ENCODE measurements at places on chromosomes 6 and 20.

DNA sequence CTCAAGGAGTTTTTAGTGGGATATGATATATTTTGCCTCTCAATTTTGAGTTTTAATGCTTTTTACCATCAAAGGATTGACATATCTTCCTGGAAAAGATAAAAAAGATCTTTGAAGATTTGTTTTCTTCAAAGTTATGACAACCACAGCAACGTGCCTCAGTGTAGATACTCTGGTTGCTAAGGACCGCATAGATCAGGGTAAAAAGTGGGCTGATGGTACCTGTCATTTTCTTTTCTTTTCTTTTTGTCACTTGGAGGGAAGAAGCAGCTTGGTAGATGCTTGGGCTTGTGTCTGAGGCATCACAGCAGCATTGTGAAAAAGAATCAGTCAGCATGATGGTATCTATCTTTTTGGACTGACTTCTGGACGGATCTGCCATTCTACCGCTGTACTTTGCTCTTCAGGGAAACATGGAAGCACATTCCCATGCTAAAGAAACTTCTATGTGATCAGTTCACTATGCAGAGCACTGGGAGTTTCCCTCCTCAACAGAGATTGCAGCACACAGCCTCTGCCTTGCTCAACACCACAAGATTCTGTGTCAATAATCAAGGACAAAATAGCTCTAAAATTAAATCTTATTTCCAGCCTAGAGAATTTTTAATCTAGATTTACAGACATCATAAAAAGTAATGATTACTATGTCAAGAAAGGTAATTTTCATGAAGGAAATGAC, 54.8 kb upstream of the SGK1 start:
- DNase-seq: no peak

GRCh38 chr6:153989989-153990388, 49.1 kb upstream of the OPRM1 start:
- DNase-seq: no peak

- no peak for DNase-seq
Measured at GRCh38 chr6:117568247-117568646, 34.1 kb downstream of the GOPC start.

- DNase-seq: no peak
Measured at GRCh38 chr20:8633366-8633765, 435.5 kb upstream of the PLCB4 start.

- DNase-seq: no peak
Measured at GRCh38 chr6:169933839-169934698, 182.6 kb downstream of the ERMARD start.

GRCh38 chr6:158717341-158718330, 67.8 kb downstream of the SYTL3 start:
- no peak for DNase-seq

DNA sequence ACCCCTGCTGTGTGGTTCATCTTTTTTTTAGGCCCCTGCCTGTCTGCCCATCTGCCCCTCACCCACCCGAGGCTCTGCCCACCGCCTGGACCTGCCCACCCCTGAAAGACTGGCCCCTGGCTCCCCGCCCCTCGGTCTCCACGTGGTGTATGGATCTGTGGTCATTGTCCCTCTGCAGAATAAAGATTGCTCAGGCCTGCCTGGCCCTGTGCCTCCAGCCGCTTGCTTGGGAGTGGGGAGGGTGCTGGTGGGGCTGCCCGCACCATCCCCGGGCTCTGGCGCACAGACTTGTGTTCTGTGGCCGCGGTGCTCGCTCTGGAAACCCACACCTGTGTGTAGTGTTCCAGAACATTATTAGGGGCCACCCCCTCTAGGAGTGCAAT, 1.6 kb downstream of the MAP1LC3A start:
- peak; percentile 70 for DNase-seq

GRCh38 chr6:89313006-89313405, 2.1 kb downstream of the GABRR2 start:
- no peak for DNase-seq

GRCh38 chr20:49230561-49231133, 11.4 kb downstream of the DDX27 start:
- no peak for DNase-seq

DNA sequence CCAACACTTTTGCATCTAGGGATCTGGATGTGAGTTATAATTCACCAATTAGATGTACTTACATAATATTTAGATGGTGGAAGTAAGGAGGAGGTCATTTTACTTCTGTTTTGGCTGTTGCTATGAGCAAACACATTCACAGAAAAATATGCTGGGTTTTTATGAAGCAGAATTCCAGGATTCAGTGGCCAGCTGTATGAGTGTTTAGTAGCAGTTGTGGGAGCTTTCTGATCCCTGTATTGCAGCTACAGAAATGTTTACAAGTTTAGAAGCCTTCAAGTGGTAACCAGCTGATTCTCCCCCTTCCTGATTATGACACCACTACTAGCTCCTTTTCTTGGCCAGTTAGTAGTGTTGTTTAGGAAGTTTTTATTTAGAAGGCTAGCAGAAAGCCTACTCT, 177.0 kb downstream of the TENT5A start:
- no peak for DNase-seq

DNA sequence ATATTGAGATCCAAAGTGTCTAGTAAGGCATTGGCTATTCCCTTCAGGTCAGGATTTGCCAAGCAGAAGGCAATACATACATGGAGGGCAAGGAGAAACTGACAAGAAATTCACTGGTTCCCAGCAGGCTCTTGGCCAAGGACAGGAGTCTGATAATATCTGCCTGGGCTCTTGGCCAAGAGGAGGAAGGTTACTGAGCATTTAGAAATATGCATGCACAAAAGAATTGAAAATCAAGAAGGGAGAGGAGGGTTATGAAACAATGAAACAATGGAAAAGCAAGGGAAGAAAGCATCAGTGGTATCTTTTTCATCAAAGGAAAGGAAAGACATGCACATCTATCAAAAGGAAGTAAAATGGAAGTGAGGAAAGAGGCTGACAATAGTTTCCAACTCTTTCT, 42.4 kb downstream of the ARHGAP18 start:
- no peak for DNase-seq

- no peak for DNase-seq
Measured at GRCh38 chr6:107511511-107511993, 21.6 kb downstream of the SOBP start.

- no peak for DNase-seq
Measured at GRCh38 chr6:163710532-163711470, 296.3 kb downstream of the QKI start.

- DNase-seq: no peak
Measured at GRCh38 chr6:54138795-54139194, 27.6 kb downstream of the MLIP start.

DNA sequence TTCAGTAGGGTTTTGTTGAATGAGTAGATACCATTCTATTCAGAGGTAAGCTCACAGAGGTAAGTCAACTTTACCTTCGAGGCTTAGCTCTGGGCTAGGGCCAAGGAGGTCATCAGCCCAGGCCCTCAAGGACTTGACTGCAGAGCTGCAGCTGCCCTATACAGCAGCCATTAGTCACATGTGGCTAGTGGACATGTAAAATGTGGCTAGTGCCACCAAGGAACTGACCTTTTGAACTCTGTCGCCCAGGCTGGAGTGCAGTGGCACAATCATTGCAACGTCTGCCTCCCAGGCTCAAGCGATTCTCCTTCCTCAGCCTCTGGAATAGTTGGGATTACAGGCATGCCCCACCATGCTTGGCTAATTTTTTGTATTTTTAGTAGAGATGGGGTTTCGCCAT, 47.9 kb upstream of the EPB41L1 start:
- DNase-seq: no peak

- DNase-seq: no peak
Measured at GRCh38 chr6:21438237-21438985, 155.1 kb upstream of the SOX4 start.

GRCh38 chr6:40439026-40439800, 148.0 kb downstream of the LRFN2 start:
- DNase-seq: no peak

GRCh38 chr6:125310994-125311649, 9.4 kb upstream of the HDDC2 start:
- DNase-seq: no peak

DNA sequence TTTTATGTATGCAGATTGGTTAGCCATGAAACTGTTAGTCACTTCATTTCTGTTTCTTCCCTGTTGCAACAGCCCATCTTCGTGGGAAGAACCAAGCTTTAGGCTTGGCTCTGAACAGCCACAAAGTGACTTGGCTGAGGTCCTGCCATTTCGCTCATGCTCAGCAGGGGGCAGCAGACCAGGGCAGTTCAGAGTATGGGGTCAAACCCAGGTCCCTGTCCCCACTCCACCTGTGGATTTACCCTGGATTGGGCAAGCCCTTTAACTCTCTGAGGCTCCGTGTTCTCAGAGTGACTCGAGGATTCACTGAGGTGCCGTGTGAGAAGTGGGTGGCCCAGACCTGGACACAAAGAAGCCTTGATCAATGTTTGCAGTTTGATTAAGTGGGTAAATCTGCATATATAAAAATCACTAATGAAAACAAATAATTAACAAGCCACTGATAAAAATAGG, 19.8 kb upstream of the MAP1LC3A start:
- peak; percentile 30 for DNase-seq

DNA sequence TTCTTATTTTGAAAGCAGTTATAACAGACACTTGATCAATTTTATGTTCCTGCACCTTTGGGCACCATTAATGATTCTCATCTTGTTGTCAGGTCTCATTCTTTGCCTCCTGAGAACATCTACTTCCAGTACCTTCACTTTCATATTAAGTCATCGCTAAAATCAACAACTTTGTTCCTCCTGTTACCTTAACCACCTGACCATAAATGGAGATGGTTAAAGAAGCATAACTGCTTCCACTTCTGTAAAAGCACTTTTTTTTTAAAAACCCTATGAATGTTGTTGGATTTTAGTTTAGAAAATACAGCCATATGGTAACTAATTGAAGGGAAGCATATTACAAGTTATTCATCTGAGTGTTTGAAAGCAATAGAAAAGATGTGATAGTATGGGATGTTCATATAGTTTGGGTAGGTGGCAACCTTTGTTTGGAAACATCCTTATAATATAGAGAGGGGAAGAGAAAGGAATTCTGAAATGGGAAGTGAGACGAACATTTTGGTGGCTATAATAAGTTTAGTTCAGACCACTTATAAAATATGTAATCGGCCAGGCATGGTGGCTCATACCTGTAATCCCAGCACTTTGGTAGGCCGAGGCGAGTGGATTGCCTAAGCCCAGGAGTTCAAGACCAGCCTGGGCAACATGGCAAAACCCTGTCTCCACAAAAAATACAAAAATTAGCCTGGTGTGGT, 53.9 kb downstream of the AFG1L start:
- no peak for DNase-seq

DNA sequence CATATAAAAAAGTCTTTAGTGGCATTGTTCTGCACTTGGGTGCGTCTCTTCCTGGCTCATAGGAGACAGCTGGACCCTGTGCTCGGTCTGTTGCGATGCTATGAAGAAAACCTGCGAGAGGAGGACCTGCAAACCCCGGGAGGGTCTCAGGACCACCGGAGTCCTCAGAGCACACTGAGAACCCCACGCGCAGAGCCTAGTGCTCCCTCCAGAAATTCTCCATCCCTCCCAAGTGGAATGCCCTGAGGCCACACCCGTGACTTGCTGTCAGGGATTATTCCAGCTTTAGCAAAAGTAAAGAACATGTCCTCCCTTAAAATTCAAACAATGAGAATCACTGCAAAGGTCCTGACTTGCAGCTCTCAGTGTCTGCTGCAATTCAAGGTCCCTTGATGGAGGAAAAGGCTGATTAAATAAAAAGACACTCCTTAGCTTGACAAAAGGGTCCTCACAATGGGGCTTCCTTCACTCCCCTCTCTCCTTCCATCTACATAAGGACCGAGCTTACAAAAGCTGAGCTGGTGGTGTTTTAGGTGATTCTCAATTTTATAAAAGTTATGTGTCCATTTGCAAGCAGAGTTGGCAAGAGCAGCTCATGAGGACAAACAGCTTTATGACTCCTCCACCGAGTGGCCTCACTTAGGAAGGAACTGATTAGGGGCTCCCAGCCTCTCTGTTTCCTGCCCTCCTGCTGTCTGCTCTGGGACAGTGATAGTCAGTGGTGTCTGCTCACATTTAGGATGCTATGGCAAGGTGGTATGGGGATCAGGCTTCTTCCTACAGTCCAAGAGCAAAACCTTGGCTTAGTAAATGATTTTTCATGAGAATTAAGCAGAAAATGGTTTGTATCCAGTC, 97.0 kb downstream of the RAMACL start:
- DNase-seq: no peak

DNA sequence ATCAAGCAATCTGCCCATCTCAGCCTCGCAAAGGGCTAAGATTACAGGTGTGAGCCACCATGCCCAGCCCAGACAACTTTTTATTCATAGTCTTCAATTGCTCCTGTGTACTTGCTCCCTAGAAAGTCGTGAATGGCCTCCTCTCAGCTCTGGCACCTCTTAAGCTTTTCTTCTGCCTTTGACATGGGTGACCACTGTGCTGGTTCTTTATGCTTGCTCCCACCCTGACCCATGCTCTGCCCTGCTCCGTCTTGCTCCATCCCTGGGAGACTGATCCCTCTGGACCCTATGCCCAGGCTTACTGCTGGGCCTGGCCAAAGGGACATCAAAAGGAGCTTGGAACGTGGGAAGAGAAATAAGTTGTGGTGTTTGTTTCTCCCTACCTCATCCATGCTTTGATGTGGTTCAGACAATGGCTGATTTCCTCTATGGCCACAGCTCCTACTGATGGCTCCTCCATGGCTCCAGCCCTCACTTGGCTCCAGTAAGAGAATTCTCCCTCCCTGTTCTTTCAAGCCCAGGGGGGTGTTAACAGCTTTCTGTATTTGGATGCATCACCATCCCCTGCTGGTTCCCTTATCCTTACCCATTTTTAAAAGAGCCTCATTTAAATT, 7.7 kb upstream of the TREM2 start:
- no peak for DNase-seq

DNA sequence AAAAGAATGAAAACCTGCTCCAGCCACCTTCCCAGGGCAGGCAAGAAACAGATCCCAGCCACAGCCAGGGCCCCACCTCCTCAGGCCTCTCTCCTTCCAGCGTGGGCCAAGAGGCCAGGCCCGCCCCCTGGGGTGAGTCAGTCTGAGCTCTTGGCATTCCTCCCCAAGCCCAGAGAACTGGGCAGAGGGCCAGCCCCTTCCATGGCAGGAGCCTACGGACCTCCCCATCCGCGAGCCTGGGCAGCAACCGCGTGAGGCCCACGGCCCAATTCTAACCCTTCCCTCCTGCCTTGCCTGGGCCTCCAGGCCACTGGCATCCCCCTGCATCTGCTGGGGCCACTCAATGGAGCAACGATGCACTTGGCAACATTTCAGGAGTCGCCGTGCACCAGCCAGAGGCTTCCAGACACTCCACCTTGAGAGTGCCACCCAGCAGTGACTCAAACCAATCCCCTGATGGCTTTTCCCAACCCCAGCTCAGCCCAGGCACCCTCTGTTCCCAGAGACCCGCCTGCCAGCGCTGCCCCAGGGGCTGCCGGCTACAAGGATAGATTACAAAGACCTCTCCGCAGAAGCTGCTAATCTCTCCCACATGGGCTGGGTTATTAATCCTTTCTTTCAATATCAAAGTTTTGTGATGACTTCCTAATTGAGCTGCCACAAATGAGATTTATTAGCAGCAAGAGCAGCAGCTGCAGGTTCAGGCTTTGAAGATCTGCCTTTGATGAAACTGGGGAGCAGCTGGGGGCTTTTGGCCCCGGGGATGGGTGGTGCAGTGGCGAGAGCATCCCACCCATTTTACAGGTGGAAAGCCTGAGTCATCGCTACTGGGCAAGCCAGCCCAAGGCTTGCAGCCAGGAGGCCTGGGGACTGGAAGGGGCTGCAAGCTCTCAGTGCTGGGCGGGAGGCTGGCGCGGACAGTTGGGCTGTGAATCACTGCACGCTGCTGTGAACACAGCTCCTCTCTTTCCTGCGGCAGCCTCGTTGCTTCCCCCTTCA, 85.7 kb downstream of the NFATC2 start:
- peak; percentile 81 for DNase-seq

GRCh38 chr6:7176208-7176607, 68.4 kb downstream of the RREB1 start:
- DNase-seq: no peak

Measured in nucleus accumbens (tissue), 56 donors.